ENCODE measurements at places on chromosomes 16 and 17. TPM values are rescaled to one million over a fixed set of nuclear protein-coding genes. Genes with fewer than 3 reads are reported as not detected.

FZD2 gene
- total RNA-seq = 0.31 TPM

POLR2A gene
- 45.2 TPM for total RNA-seq

ZNF385C gene
- 0.11 TPM for total RNA-seq

DNA sequence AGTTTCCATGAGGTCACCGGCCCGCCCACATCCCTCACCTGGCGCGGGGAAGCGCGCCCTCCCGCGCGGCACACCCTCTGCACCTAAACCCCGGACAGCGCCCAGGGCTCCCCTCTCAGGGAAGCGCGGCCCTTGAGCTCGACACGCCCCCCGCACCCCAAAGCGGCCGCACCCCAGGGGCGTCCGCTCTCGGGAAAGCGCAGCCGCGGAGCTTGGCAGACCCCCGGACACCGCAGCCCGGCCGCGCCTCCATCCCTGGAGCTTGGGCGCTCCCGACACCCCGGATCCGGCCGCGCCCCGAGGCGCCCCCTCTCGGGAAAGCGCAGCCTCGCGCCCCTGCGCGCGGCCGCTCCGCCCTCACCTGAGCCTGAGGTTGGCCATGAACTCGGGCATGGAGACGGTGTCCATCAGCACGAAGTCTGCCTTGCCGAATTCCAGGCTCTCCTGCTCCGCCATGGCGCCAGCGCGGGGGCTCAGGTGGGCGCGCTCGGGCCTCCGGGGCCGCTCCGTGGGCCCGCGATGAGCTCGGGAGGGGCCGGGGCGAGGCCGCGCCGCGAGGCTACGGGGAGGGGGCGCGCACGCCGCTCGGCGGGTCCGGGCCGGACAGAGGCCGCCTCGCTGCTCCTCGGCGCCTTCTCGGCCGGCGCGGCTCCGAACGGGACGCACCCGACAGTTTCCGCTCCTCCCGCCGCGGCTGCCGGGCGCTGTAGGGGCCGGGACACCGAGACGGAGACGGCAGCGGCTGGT lies at the start of gene MYO1D:
Gene MYO1D (minus strand): TSS at position 708 of the 747 bp plus-strand sequence. CDS start 252 bp downstream, at position 456.
- H3K4me3 ChIP-seq = peak within 1 kb of the TSS; percentile 90
- H3K27me3 ChIP-seq = no peaks in the 10 kb centered on the region
- no peaks in the 10 kb centered on the region for H3K36me3 ChIP-seq
- H3K4me1 ChIP-seq = peaks cover 5% of the 10 kb centered on the region
- DNase-seq = peak; percentile 74
- peak within 1 kb of the TSS; percentile 83 for H3K27ac ChIP-seq

FSCN2 gene
- not detected for total RNA-seq

GRCh38 chr16:48194828-48195556 lies 39.2 kb upstream of the ABCC12 start:
- H3K36me3 ChIP-seq = no peaks in the 10 kb centered on the region
- H3K27me3 ChIP-seq = no peaks in the 10 kb centered on the region
- peak; percentile 35 for DNase-seq
- H3K4me3 ChIP-seq = no peak overlapping the region
- H3K4me1 ChIP-seq = no peaks in the 10 kb centered on the region
- H3K27ac ChIP-seq = no peak overlapping the region

DNA sequence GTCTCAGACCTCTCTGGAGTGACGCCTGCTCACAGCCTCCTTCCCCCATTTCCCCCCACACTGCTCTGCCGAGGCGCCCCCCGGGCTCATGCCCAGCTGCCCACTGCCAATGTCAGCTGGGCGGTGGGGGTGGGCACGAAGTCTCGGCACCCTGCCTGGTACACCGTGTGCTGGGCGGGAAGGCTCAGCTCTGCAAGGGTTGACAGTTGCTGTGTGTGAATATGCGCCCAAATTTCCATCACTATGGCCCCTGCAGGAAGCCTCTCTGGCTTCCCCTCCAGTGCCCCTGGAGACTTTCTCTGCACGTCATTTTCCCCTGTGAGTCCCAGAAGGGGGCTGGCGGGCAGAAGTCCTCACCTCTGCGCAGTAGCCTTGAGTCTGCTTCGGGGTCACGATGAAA lies 11.6 kb upstream of the CAMKK1 start:
- no peaks in the 10 kb centered on the region for H3K4me1 ChIP-seq
- H3K27ac ChIP-seq = no peak overlapping the region
- no peak overlapping the region for H3K4me3 ChIP-seq
- DNase-seq = no peak
